ENCODE measurements at places on chromosomes 3 and 15.

DNA sequence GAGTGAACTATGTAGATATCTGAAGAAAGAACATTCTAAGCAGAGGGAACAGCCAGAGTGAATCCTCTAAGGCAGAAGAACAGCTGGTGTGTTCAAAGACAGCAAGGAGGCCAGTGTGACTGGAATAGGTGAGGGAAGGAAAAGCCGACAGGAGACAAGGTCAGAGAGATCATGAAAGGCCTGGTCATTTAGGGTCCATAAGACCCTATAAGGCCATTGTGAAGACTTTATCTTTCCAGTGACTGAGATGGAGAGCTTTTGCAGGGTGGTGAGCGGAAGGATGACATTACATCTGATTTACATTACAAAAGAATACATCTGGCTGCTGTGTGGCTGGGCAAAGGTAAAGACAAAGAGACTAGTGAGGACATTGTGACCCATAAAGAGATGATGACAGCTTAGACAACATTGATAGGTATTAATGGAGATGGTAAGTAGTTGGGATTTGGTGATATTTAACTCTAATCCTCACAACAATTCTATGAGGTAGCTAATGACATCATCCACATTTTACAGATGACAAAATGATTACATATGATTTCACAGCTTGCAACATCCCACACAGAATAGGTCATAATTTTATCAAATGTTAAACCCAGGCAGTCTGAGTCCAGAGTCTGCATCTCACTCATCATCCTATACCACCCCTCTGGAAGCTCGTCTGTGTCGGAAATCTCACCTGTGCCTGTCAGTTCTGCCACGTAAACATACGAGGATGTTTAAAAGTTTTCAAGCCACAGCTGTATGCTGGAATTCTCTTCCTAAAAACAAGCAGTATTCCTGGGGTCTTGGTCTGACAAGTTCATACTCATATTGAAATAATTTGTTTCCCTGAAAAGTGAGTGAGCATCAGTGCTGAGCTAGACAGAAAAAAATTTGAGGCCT is 70.2 kb upstream of the PIK3R4 start:
- DNase-seq = no peak

DNA sequence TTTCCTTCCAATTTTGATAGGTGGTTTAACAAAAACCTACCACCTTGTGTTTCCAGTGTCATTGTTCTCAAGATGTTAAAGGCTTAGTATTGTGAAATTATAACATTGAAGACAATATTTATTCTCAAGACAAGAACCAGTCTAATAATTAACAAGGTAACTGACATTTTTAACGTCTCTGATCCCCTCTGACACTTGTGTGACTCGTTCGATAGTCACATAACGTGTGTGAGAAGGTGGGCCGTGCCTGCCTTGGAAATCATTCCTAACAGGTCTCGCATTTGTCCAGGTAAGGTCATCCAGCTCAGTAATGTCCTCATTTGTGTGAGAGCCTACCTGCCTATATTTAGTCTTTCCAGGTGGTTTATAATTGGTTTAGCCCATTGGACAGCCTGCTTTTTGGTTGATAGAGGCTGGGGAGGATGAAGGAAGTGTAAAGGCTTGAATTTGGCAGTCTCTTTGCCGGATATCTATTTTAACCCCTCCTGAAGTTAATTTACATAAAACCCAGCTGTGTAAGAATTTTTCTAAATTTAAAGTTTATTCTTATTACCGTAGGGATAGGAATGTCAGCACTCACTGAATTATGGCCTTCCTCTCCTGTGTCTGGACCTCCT is 94.4 kb downstream of the AKAP13 start:
- DNase-seq = no peak

DNA sequence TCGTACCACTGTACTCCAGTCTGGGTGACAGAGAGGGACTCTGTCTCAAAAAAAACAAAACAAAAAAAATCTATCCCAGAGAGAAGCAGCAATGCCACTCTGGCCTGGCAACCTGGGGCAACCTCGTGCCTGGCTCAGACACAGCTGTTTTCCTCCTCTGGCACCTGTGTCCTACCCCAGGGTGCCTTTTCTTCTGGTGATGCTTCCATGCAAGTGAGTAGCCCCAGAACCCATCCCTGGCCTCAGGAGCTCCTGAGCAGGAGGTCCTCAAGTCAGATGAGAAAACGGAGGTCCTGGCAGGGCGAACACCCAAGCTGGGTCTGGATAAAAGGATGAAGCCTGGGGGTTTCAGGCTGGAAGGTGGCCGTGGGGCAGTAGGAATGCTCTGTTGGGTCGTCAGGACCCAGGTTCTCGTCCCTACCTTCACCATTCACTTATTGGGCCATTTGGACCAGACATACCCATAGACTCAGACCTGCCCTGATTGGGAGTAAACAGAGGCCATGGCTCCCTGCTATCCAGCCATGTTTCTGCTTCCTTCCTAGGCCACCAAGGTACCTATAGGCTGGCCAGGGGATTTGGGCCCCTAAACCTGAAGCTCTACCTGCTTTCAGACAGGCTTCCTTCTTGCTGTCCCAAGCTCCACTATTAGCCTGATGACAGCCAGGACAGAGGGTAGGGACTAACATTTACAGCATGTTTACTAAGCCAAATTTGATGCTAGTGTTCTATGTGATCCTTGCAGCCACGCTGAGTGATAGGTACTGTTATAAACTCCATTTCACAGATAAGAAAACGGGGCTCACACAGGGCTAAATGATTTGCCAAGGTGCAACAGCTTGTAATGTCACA is 102.2 kb downstream of the DAPK2 start:
- DNase-seq = no peak

- DNase-seq = no peak
Observed at GRCh38 chr15:90957031-90957790, 2.5 kb downstream of the RCCD1 start.

DNA sequence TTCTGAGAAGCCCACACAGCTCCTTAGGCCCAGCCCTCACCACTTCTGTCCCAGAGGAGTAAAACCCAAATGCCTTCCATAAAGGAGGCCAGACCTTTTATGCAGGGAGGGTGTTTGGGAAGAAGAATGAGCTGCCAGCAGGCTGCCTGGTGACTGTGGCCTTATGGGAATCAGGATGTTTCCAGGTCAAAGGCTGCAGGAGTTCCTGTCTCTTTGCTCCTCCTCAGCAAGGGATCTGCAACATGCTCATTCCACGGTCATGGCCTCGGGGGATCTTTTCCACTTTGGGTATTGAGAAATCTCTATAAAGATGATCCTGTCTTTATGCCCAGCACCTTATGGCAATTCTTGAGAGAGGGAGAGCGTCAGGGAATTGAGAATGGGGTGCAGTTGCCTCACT is 25.2 kb upstream of the MAGEF1 start:
- no peak for DNase-seq

DNA sequence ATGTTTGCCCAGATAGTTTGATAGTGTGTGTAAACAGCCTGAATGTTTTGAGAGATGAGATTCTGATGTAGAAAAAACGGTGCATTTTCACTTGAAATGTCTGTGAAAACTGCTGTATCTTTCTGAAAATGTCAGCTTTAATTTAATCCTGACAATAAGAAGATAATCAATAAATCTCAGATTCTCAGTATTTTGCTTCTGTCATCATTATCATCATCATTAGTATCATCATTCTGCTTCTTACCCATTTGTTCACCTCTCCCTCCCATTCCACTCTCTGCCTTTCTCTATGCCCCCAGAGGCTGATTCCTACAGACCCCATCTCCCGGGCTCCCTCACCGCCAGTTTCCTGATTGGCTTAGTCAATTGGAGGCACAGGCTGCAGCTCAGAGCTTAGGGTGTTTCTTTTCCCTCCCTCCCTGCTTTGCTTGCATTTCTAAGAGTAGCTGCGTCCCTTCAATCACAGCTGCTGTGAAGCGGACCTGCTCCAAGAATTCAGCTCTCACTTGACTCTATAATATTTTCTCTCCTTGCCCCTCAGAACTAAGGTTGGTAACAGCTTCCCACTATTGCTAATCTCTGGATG is 8.2 kb upstream of the SNTN start:
- no peak for DNase-seq

DNA sequence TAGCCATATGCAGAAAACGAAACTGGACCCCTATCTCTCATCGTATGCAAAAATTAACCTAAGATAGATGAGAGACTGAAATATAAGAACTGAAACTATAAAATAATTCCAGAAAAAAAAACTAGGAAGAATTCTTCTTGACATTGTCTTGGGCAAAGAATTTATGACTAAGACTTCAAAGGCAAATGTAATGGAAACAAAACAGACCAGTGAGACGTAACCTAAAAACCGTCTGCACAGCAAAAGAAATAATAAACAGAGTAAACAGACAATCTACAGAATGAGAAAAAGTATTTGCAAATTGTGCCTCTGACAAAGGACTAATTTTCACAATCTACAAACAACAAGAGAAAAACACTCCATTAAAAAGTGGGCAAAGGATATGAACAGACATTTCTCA is 92.3 kb downstream of the FAM227B start:
- no peak for DNase-seq

- DNase-seq = no peak
Observed at GRCh38 chr3:171811295-171811912, 1.1 kb upstream of the PLD1 start.

- DNase-seq = no peak
Observed at GRCh38 chr3:113242096-113242581, 30.8 kb downstream of the BOC start.

DNA sequence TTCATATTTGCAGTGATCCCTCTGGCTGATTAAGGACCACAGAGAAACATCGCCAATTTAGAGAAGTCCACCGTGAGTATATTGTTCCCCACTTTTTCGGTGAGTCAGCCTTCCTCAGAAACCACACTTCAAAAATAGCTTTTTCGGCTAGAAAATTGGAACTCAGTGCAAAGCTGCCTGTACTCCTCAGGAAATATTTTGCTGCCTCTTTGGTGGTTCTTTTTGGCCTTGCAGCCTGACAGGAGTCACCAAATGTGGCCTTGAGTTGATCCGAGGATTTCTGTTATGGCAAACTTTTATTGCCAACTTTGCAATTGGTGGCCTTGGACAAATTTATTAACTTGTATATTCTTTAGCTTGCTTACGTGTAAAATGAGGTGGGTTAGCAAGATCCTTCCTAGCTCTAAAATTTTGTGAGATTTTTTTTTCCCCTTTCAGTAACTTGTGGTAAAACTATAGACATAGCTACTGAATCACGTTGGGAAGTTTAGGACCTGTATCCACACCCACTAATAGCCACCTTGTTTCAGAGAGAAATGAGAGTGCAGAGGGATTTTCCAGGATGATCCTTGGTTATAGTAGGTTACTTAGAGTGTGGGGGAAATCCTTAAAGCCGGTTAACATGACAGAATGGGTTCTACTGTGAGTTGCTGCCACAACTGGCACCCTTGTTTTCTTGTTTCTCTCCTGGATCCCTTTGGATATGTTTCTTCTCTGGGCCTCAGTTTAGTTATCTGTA is 9.9 kb downstream of the ARL6IP5 start:
- no peak for DNase-seq

GRCh38 chr3:45929042-45929679 is 14.1 kb upstream of the CXCR6 start:
- DNase-seq = peak; percentile 51

GRCh38 chr15:72340366-72340765 is 20.4 kb upstream of the CELF6 start:
- DNase-seq = no peak

- no peak for DNase-seq
Observed at GRCh38 chr3:124986192-124987143, 51.9 kb upstream of the MUC13 start.

GRCh38 chr3:114216186-114216970 is 21.0 kb downstream of the ZNF80 start:
- DNase-seq = no peak

GRCh38 chr3:88433568-88433967 is 283.8 kb downstream of the C3orf38 start:
- no peak for DNase-seq

- DNase-seq = no peak
Observed at GRCh38 chr3:124121379-124122312, 129.7 kb upstream of the ROPN1 start.

DNA sequence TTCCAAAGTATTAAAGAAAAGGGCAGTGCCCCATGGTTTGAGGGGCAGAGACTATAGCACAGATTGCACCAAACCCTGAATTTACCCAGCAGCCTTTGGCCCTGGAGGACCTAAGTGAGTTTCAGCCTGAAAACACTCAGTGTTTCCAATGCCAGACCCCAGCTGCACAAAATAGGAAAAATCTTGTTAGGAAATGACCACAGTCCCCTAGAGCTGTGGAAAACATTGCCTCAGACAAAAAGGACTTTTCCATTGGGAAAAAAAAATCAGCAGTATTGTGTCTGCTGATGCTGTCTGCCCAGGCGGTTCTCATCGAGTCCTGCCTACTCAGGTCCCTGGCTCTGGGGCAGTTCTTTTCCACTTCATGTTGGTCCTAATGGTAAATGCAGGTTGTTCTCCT is 121.7 kb upstream of the DLG1 start:
- DNase-seq = no peak

DNA sequence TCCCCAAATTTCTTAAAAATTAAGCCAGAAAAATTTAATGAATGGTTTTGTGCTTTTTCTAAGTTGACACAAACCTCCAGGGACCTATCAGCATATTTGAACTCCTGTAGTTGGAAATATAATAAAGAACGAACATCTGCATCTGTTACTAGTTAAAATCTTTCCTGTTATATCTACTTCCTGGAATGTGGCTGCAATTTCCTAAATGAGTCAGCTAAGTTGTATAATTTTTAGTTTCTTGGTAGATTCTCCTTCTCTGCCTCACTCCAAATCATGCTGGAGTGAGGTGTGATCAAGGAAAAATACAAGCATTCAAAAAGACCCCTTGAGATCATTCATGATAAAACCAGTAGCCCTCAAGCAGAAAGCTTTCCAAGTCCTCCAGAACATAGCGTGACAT is 106.2 kb upstream of the MCTP2 start:
- DNase-seq = no peak

DNA sequence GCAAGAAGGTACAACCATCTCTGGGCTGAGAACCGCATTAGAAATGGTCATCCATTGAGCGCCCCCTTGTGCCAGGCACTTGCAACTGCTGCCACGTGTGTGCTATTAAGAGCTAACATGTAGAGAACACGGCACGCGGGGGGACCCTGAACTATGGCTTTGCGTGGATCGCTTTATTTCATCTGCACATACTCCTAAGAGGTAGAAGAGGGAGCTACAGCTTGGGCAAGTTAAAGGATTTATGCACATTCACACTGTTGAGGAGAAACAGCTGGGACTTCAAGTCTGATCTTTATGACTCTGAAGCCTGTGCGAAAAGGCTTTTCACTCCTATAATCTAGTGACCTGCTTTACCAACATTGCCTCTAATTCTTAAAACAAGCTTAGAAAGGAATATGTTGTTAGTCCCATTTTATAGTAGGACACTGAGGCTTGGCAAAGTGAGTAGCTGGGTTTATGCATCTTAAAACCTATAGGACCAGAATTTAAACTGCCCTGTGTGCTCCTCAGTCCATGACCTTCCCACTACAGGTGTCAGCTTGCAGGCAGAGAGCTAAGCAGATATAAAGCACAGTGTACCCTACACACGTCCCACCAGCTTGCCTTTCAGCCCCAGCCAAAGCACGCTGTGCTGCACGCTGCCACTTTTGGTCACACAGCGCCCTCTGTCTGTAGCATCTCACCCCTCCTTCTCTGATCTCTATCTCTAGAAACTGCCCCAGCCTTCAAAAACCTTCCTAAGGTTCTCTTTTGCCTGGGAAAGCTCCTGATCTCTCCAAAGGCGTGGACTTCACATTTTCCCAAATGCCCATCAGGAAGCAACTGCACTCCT is 57.8 kb downstream of the STARD5 start:
- DNase-seq = peak; percentile 67

All from central memory CD4-positive, alpha-beta T cell (primary cell).